Endothelial cell of umbilical vein (primary cell): ENCODE measurements at places on chromosomes 11 and 22. TPM values are rescaled to one million over a fixed set of nuclear protein-coding genes. Genes with fewer than 3 reads are reported as not detected.

Gene SLC22A6
- not detected in 2 replicates for polyA plus RNA-seq

Gene CNTF
- 0.53 and 0.84 TPM in 2 replicates for polyA plus RNA-seq

Gene VPREB1
- polyA plus RNA-seq, result not detected in 2 replicates

Gene CDC45
- polyA plus RNA-seq, result 33.2 and 36.6 TPM in 2 replicates

Gene DLG2
- 0.13 and 0.15 TPM in 2 replicates for polyA plus RNA-seq

Gene NAALAD2
- 0.56 and 0.66 TPM in 2 replicates for polyA plus RNA-seq

- no peak overlapping the region for H3K27ac ChIP-seq
- peaks cover 22% of the 10 kb centered on the region for H3K4me1 ChIP-seq
- H3K36me3 ChIP-seq, result no peaks in the 10 kb centered on the region
- DNase-seq, result no peak
- no peak overlapping the region for H3K4me3 ChIP-seq
- H3K27me3 ChIP-seq, result peaks cover 1% of the 10 kb centered on the region
These were observed 4.2 kb downstream of the UBE2L3 start for GRCh38 chr22:21571679-21572078.

- no peak within 1 kb of the TSS for H3K4me3 ChIP-seq
- no peaks in the 10 kb centered on the region for H3K36me3 ChIP-seq
- H3K27ac ChIP-seq, result no peak within 1 kb of the TSS
These were observed at the start of gene CCDC88B for GRCh38 chr11:64339754-64340408. CCDC88B (plus strand) TSS chr11:64340204; CDS start chr11:64340267, 63 bp downstream.

DNA sequence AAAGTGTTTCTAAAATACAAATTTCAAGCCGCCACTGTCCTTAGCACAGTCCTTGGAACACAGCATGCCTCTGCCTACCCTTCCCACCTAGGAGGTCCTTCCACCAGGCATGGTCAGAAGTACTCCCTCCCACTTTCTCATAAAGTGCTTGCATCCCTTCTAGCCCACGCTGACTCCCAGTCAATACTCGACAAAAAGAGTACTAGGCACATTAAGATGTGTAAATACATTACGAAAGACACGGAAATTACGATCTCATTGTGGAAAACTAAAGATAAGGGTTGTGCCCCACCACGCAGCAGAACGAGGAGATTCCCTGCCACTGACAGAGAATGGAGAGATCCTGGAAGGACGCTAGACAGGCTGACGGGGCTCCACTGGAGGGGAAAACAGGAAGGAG, 13.5 kb downstream of the CHKA start:
- no peaks in the 10 kb centered on the region for H3K4me1 ChIP-seq
- no peaks in the 10 kb centered on the region for H3K36me3 ChIP-seq
- H3K27ac ChIP-seq, result no peak overlapping the region
- DNase-seq, result no peak
- H3K4me3 ChIP-seq, result no peak overlapping the region

GRCh38 chr11:40029391-40029790, 1430.1 kb downstream of the LRRC4C start:
- no peaks in the 10 kb centered on the region for H3K36me3 ChIP-seq
- H3K4me1 ChIP-seq, result no peaks in the 10 kb centered on the region
- no peak overlapping the region for H3K27ac ChIP-seq
- no peak overlapping the region for H3K4me3 ChIP-seq
- no peaks in the 10 kb centered on the region for H3K27me3 ChIP-seq

GRCh38 chr11:58640386-58641023, 18.0 kb downstream of the CNTF start:
- no peaks in the 10 kb centered on the region for H3K36me3 ChIP-seq
- no peaks in the 10 kb centered on the region for H3K4me1 ChIP-seq
- no peak overlapping the region for H3K27ac ChIP-seq
- peaks cover 18% of the 10 kb centered on the region for H3K27me3 ChIP-seq
- no peak for DNase-seq
- H3K4me3 ChIP-seq, result no peak overlapping the region

DNA sequence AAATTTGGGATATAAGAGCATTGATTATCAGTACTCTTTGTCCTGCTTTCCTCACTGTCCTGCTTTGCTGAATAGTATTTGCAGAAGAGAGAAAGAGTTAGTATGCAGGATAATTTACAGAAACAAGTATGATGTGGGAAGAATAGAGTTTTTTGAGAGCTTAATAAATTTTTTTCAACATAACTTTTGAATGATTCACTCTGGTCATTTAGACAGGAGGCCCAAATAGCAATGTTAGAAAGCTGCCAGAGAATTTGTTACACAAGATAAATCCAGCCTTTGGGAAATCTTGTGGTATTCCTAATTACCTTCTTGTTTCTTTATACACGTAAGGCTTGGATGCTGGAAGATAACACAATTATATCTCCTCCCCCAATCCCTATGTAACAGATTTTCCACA, 484.6 kb downstream of the CNTN5 start:
- no peaks in the 10 kb centered on the region for H3K27me3 ChIP-seq
- H3K4me1 ChIP-seq, result no peaks in the 10 kb centered on the region
- no peak overlapping the region for H3K27ac ChIP-seq
- no peak for DNase-seq
- H3K36me3 ChIP-seq, result no peaks in the 10 kb centered on the region

DNA sequence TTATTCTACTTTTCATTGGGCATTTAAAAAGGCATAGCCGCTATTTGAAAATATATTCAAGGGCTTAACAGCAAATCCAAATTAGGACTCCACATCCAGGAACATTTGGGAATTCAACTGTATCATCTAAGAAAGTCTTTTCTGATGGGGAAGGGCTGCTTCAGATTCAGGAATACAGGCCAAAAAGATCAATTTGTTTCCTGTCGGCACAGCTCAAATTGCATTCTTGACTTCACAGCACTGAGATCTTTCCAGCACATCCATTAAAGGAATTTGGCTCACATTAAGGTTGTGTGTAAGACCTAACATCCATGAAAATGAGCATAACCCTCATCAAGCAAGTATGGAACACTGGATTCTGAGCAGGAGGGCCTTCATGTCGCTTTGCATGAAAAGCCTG, 1169.5 kb upstream of the CCDC90B start:
- H3K36me3 ChIP-seq, result no peaks in the 10 kb centered on the region
- no peak for DNase-seq
- no peaks in the 10 kb centered on the region for H3K27me3 ChIP-seq
- no peak overlapping the region for H3K27ac ChIP-seq

GRCh38 chr11:86245369-86246292, 1.1 kb downstream of the EED start:
- no peaks in the 10 kb centered on the region for H3K36me3 ChIP-seq
- peak overlapping the region; percentile 52 for H3K27ac ChIP-seq
- peak overlapping the region; percentile 69 for H3K4me3 ChIP-seq
- H3K4me1 ChIP-seq, result peaks cover 16% of the 10 kb centered on the region
- DNase-seq, result peak; percentile 37
- H3K27me3 ChIP-seq, result peaks cover 14% of the 10 kb centered on the region

DNA sequence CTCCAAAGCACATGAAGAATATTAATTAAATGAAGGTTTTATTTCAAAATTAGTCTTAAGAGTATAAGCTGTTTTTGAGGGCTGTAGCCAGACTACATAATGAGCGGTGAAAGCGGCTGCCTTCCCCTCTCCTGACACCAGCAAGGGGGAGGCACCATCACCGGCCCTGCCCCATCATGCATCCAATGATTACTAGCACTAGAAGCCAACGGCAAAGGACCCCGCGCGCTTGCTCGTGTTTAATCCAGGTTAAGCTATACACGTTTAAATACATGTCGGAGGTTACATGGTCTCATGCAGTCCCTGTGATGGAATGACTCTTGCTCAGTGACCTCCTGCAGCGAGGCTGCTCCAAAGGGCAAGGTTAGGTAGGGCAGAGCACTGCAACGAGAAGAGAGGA, 50.3 kb downstream of the FEZ1 start:
- DNase-seq, result no peak
- no peak overlapping the region for H3K4me3 ChIP-seq
- H3K36me3 ChIP-seq, result no peaks in the 10 kb centered on the region

DNA sequence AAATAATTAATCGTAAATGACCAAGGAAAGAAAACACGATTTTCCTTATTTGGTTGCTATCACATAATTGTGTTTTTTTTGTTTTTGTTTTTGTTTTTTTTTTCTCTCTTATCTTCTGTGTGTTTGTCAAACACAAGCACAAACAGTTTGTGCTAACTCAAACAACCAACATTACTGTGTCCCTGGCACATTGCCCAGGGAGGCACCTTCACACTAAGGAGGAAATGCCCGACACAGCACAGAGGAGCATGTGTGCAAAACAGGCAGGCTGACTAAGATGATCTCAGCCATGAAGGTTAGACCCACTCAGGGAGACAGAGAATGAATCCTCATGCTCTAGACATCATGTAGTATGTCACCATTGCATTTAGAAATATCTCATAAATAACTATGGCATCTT, 130.1 kb downstream of the SOX6 start:
- no peaks in the 10 kb centered on the region for H3K36me3 ChIP-seq
- no peak overlapping the region for H3K4me3 ChIP-seq
- H3K27ac ChIP-seq, result no peak overlapping the region
- H3K27me3 ChIP-seq, result no peaks in the 10 kb centered on the region

- no peaks in the 10 kb centered on the region for H3K36me3 ChIP-seq
- H3K27me3 ChIP-seq, result peaks cover 2% of the 10 kb centered on the region
- no peaks in the 10 kb centered on the region for H3K4me1 ChIP-seq
These were observed 95.5 kb downstream of the RRM1 start for GRCh38 chr11:4190098-4190497.

DNA sequence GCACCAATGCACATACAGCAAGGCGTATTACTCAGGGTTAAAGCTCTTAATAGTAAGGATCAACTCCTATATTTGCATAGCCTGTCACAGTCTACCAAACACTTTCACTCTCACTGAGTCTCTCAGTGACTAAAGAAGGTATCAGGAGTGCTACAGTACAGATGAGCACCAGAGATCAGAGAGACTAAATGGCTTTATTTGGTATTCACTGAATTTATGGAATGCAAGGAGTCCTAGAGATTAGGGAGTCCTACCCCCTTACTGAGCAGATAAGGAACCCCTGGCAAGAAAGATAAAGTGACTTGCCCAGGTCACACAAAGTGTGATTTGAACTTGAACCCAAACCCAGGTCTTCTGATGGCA, 396.4 kb upstream of the CCDC90B start:
- no peak for DNase-seq
- H3K4me3 ChIP-seq, result no peak overlapping the region
- no peak overlapping the region for H3K27ac ChIP-seq
- no peaks in the 10 kb centered on the region for H3K27me3 ChIP-seq

DNA sequence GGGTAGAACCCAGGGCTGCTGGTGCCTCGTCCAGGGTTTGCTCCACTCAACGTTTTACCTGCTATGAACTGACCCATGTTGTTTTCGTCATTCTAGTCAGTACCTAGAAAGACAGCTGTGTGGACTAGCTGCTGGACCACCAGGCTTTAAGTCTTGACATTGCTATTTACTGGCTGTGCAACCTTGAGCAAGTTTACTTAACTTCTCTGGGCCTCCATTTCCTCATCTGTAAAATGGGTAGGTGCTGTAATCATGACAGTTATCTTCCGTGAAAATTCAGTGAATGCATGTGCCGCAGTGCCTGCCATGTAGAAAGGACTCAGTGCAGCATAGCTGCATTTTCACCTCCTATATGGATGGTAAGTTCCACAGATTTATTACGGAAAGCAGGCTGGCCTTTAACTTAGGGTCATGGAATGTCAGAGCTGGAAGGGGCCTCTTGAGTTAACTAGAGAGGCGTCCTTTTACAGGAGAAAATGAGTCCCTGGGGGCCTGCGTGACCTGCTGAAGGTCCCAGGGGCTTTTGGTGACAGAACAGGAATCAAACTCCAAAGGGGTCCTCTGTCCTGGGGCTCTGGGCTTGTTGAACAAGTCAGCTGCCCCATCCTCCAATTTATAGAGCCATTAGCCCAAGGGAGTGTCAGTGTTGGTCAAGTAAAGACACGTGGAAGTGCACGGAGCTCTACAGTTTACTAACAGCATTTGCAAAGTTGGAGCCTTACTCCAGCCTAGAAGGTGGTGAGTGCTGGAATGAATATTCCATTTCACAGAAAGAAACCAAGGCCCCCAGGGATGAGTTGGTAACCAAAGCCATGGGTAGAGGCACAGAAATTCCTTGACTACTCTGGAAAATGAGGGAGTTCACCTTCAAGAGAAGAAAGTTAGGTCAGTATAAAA, 12.0 kb upstream of the MALAT1 start:
- H3K27me3 ChIP-seq, result no peaks in the 10 kb centered on the region
- peaks cover 51% of the 10 kb centered on the region for H3K4me1 ChIP-seq
- H3K36me3 ChIP-seq, result no peaks in the 10 kb centered on the region
- no peak overlapping the region for H3K4me3 ChIP-seq
- DNase-seq, result no peak
- H3K27ac ChIP-seq, result peak overlapping the region; percentile 68

DNA sequence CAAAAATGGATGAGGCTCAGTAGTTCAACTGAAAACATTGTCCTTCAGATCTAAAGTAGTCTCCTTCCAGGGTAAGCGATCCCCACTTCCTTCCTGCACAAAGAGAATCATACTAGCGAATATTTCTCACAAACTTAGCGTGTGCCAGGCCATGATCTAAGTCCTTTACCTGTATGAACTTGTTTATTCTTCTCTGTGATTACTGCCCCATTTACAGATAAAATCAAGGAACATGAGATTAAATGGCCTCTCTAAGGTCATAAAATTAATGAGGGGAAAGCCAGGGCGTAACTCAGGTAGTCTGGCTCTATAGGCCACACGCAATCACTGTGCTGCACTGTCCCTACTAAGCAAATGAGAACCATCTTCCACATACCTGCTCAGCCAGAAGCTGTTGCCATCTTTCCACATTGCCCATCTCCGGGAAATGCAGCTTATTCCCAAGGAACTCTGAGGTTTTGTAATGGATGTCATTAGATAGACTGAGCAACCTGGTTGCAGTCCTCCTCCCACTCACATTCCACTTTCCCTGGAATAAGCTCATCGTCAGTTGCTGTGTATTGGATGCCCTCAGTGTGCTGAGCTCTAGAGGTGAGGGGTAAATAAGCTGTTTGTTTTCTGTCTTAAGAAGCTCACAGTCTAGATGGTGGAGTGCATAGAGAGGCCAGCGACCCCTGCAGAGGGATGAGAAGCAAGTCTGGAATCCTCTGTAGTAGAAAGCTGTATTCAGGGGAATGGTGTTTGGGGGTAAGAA, 146.3 kb downstream of the SNX19 start:
- H3K36me3 ChIP-seq, result no peaks in the 10 kb centered on the region
- H3K27me3 ChIP-seq, result no peaks in the 10 kb centered on the region
- H3K4me1 ChIP-seq, result no peaks in the 10 kb centered on the region
- no peak overlapping the region for H3K27ac ChIP-seq

DNA sequence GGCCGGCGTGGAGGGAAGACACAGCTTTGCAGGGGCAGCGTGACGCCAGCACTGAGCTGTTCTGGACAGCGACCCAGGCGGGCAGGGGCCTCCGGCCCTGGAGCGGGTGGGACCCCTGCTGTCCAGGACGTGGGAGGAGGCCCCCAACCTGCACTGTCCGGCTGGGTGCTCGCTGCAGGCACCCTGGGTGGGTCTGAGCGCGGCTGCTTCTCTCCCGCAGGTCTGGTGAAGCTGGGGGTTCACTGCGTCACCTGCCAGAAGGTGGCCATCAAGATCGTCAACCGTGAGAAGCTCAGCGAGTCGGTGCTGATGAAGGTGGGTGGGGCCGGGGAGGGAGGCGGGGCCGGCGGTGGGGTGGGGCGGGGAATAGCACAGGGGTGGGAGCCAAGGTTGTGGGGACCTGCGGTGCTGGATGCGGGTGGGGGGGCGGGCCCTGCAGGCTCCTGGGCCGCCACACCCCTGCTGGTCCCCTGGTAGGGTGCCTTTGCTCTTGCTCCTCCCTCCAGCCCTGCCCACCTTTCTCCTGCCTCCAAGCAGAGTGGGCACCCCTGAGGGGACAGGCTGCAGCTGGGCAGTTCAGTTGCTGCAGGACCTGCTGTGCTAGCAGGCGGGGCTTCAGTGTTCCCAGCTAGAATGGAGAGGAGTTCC, 46.2 kb downstream of the BRSK2 start:
- no peak overlapping the region for H3K4me3 ChIP-seq
- H3K27me3 ChIP-seq, result no peaks in the 10 kb centered on the region
- no peaks in the 10 kb centered on the region for H3K36me3 ChIP-seq
- DNase-seq, result no peak
